ENCODE measurements at places on chromosomes 12 and 14.

GRCh38 chr14:103280278-103280928, 53.6 kb upstream of the EIF5 start:
- DNase-seq = no peak

DNA sequence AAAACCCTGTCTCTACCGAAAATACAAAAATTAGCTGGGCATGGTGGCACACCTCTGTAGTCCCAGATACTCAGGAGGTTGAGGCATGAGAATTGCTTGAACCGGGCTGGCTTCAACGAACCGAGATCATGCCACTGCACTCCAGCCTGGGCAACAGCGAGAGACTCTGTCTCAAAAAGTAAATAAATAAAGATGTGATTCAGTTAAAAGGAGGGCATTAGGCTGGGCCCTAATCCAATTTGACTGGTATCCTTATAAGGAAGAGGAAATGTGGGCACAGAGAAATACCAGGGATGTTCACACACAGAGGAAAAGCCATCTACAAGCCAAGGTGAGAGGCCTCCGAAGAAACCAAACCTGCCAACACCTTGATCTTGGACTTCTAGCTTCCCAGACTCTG, 10.1 kb upstream of the DCAF4 start:
- DNase-seq = no peak

- DNase-seq = no peak
These were observed 214.4 kb downstream of the BMP4 start for GRCh38 chr14:53742233-53742620.

DNA sequence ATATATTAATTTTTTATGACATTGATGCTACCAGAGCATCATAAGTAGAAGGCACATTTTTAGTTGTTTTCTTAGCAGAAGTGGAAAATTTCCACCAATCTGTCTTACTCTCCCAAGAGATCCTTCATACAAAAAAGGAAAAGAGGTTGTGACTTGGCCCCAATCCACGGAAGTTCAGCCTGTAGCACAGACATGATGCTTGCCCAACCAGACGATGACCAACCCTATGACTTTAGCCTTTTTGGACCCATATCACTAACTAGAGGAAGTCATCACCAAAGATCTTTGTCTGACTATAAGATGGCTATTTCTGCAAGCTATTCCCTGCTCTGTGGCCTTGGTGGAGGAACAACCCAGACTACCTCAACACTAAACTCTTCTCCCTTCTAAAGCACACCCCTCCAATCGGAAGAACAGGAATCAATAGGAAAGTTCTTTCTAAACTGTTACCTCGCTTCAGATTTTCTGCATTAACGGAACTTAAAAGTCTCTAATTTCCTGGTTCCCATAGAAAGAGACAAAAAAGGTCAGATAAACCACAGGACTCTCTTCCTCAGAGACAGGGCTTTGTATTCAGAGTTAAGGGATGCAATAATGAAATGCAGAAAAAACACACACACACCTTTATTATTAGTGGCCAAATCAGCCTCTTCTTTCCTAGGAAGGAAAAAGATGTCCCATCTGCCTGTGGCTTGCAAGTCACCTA, 4.1 kb upstream of the RHOJ start:
- DNase-seq = no peak

- no peak for DNase-seq
These were observed 11.2 kb downstream of the DHRS7 start for GRCh38 chr14:60153991-60154390.

- DNase-seq = no peak
These were observed 101.8 kb upstream of the ATF1 start for GRCh38 chr12:50662116-50662510.

DNA sequence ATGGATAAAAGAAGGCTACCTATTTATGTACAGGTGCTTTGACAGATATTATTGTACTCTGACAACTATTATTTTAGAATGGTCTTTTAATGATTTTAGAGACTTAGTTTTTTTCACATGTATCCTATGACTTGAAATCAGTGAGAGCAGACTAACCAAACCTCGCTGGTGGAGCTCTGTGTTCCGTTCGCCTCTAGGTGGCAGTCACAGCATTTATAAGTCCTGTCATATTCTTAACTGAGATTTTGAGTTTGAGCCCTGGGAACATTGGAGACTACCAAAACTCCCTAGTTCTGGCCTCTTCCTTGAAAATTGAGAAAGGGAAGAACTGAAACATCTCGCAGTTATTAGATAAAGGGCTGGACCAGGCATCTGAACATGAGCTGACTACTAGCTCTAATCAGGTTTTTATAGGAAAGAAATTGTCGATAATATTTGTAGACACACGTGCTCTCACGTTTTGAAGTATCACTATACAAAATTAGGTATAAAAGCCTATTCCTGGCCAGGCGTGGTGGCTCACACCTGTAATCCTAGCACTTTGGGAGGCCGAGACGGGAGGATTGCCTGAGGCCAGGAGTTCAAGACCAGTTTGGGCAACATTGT, 48.3 kb downstream of the TTLL5 start:
- peak; percentile 66 for DNase-seq

DNA sequence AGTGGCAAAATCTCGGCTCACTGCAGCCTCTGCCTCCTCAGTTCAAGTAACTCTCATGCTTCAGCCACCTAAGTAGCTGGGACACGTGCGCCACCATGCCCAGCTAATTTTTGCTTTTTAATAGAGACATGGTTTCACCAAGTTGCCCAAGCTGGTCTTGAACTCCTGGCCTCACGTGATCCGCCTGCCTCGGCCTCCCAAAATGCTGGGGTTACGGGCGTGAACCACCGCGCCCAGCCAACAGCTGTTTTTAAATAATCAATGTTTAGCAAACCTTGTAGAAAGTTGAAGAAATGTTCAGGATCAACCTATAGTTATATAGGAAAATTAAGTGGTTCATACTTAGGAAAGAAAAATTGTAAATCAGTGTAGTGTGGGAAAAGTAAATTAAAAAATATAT, 6.0 kb upstream of the HSP90AA1 start:
- no peak for DNase-seq

DNA sequence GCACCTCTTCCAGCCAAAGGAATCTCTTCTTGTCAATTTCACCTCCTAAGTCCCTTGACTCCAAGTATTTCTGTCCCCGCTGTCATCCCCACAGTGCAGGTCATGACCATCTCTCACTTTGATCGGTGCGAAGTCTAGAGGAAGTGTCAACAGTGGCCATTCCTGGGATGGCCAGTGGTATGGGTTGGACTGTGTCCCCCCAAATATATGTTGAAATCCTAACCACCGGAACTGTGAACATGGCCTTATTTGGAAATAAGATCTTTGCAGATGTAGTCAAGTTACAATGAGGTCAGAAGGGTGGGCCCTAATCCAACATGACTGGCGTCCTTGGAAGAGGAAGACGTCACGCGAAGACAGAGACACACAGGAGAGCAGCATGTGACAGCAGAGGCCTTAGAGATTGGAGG, 155.9 kb upstream of the PRMT8 start:
- no peak for DNase-seq
